Spleen (tissue), 13 donors: ENCODE measurements at places on chromosomes 5 and 9. TPM values are rescaled to one million over a fixed set of nuclear protein-coding genes. Genes with fewer than 3 reads are reported as not detected.

TMEM215 gene
- not detected for total RNA-seq

DNA sequence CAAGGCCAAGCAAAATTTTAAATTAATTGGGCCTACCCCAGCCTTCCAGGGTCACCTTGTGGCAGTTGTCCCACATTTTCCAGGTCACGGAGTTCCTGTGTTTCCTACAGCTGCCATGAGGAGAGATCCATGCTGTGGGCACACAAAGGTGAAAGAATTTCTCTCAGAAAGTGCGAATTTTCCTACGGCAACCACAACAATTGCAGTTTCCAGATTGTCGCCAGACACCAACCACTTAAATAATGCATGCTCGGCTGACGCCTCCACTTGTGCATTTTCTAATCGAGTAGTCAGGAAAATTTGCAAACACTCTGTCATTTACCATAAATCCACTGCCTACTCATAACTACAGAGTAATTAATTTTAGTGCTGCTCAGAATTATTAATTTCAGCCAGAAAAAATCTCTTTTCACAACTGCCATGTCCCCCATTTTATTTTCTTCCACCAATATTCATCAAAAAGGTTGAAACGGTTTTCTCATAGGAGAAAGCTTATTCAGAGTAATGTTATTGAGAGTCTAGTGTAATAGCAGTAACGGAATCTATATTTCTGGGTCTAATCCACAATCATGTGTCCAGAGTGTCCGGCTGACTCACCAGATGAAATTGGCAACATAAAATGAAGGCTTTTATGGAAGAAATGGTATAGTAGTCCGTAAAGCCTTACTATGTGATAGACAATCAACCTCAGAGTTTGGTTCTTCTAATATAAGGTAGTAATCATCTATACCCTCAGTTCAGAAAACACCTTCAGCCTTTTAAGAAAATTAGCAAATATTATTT is 389.8 kb downstream of the NR2F1-AS1 start:
- no peak overlapping the region for H3K4me3 ChIP-seq
- no peaks in the 10 kb centered on the region for H3K4me1 ChIP-seq

- no peak for DNase-seq
- peaks cover 9% of the 10 kb centered on the region for H3K4me1 ChIP-seq
- H3K4me3 ChIP-seq = no peak overlapping the region
- H3K36me3 ChIP-seq = no peaks in the 10 kb centered on the region
- no peak overlapping the region for H3K27ac ChIP-seq
- no peaks in the 10 kb centered on the region for H3K27me3 ChIP-seq
These were observed 414.1 kb downstream of the ARHGEF28 start for GRCh38 chr5:74040065-74040551.

DNA sequence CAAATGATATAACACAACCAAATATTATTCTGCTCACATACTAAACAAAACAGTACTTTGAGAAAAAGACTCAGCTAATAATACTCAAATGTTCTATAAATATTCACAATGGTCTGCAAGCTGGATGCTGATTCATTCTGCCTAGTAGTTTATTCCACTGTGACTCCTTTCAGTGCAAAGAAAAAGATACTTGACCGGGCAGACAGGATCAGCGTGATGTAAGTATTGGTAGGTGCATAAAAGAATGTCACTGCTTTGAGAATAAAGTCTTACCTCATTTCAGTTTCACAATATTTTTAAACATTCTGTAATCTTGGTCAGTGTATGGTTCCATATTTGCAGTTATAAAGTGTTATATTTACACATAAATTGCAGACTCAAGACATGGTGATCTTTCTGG is 223.0 kb upstream of the NUDT12 start:
- no peaks in the 10 kb centered on the region for H3K4me1 ChIP-seq
- H3K36me3 ChIP-seq = no peaks in the 10 kb centered on the region
- H3K27me3 ChIP-seq = no peaks in the 10 kb centered on the region

KCNV2 gene
- not detected for total RNA-seq

- no peaks in the 10 kb centered on the region for H3K36me3 ChIP-seq
- H3K4me1 ChIP-seq = peaks cover 17% of the 10 kb centered on the region
- no peaks in the 10 kb centered on the region for H3K27me3 ChIP-seq
These were observed 193.8 kb downstream of the SLIT3 start for GRCh38 chr5:169106911-169107706.

- no peaks in the 10 kb centered on the region for H3K4me1 ChIP-seq
- H3K27ac ChIP-seq = no peak overlapping the region
- no peak overlapping the region for H3K4me3 ChIP-seq
These were observed 73.0 kb upstream of the SPOCK1 start for GRCh38 chr5:137572042-137572695.

SLC9A3 gene
- 1.2 TPM for total RNA-seq

GRCh38 chr5:172743112-172743959 is 27.7 kb downstream of the DUSP1 start:
- H3K4me3 ChIP-seq = no peak overlapping the region
- H3K27me3 ChIP-seq = no peaks in the 10 kb centered on the region
- H3K27ac ChIP-seq = no peak overlapping the region

DNA sequence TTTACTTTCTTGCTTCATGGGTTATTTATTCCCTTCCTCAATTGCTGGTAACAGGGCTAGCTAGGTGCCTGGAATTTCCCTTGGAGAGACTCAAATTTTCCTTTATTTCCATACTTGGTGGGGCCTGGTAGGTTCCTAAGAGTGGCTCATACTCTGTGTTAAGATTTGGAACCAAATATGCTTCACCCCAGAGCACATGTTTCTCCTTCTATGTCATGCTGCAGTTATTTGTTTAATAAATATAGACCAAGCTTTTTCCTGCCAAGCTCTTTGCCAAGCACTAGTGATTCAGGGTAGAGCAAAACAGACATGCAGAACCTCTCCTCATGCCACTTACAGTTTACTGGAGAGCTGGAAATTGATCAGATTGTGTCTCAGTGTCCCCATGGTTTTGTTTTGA is 290.3 kb upstream of the SGCD start:
- no peak overlapping the region for H3K27ac ChIP-seq
- no peak for DNase-seq
- H3K27me3 ChIP-seq = no peaks in the 10 kb centered on the region
- H3K4me3 ChIP-seq = no peak overlapping the region

DNA sequence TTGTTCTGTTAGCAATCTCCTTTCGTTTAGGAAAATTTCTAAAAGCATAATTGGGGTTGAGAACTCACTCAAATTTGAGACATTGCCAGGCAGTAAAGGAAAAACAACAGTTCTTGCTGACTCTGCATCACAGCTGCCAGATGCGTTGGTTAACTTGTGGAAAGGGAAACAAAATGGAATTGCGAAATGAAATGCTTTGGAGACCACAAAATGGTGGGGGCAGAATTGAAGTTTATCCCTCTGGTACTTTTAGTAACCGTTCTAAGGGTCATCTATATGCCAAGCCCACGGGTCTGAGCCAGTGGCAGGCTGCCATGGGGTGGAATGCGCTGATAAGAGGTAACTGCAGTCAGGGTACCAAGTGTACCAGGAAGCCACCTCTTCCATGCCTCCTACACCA is 28.6 kb upstream of the SELENOP start:
- peak overlapping the region; percentile 33 for H3K27ac ChIP-seq
- no peak for DNase-seq
- no peaks in the 10 kb centered on the region for H3K36me3 ChIP-seq
- H3K4me3 ChIP-seq = no peak overlapping the region
- no peaks in the 10 kb centered on the region for H3K4me1 ChIP-seq
- H3K27me3 ChIP-seq = no peaks in the 10 kb centered on the region

AJM1 gene
- 6.3 TPM for total RNA-seq

DNA sequence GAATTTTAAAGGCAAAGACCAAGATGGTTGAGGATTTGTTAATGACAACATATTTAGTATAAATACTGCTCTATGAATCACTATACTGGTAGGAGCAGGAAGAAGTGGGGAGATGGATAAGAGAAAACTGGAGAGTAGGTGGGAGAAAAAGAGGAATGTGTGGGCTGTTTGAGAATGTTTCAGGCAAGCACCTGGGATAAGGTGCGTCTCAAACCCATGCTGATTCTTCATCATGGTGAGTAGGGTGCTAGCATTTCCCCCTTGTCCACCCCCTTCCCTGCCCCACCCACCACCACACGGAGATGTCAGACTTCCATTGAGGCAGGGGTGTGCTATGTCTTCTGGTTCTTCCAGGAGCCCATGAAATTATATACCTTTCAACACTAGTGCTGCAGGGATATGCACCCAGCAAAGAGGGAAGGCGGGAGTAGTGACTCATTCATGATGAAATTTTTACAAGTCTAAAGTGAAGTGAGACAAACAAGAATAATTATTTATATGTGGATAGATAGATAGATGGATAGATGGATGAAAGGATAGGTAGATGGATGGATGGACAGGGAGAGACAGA is 54.3 kb downstream of the MTX3 start:
- no peak overlapping the region for H3K27ac ChIP-seq
- no peak for DNase-seq
- no peaks in the 10 kb centered on the region for H3K36me3 ChIP-seq
- H3K4me1 ChIP-seq = no peaks in the 10 kb centered on the region
- no peak overlapping the region for H3K4me3 ChIP-seq

TAF11L5 gene
- total RNA-seq = not detected
